ENCODE measurements at places on chromosomes 4 and X.

GRCh38 chr4:7897811-7898210 is 41.9 kb downstream of the AFAP1 start:
- DNase-seq: no peak

DNA sequence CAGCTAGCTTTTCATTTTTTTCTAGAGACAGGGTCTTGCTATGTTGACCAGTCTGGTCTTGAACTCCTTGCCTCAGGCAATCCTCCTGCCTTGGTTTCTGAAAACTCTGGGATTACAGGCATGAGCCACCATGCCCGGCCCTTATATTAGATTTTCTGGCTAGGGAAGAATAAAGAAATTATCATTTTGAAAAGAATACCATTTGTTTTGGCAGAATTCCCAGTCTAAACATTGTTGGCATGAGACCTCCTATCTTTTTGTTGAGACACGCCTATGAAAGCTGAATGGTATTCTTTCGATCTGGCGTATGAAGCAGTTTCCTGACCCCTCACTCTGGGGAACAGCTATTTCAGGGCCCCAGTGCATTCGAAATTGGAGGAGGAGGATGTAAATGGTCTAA is 107.0 kb downstream of the REPS2 start:
- no peak for DNase-seq

DNA sequence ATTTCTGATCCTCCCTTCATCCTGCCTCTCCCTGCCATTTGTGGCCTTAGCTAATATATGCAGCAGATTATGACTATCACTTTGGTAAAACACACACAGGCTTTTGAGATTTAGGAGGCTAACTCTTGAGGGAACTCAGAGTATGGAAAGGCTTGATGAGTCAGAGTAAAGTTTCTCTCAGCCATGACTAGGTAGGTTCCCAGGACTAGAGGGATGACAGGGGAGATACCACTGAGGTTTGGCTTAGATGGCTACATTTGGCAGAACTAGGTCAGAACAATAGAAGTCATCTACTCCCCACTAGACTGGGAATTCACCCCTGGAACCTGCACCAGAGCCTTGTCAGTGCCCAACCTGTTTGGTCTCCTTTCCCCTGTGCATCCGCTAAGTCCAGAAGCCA is 585.7 kb downstream of the TLL1 start:
- no peak for DNase-seq

GRCh38 chr4:152065545-152065944 is 304.7 kb upstream of the GATB start:
- no peak for DNase-seq

GRCh38 chrX:17596546-17597205 is 140.6 kb upstream of the SCML1 start:
- DNase-seq: peak; percentile 3

DNA sequence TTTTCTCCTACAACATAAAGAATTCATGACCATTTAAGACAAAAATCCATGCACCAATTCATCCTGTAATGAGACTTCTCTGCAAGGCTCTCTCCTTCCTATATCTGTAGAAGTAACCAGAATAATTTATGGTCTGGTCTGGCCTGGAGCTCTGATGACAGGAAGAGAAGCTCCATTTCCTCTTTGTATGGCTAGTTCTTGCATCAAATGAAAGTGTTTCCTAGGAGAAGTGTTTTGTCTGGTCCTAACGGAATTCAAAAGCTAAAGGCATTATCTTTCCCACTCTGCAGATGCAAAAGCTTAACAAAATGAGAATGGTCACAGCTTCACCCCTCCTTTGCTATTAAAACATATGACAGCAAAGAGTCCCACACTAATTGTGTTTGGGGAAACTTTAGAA is 55.1 kb downstream of the SPATA18 start:
- no peak for DNase-seq

GRCh38 chr4:76091052-76091451 is 16.5 kb downstream of the ART3 start:
- DNase-seq: no peak

DNA sequence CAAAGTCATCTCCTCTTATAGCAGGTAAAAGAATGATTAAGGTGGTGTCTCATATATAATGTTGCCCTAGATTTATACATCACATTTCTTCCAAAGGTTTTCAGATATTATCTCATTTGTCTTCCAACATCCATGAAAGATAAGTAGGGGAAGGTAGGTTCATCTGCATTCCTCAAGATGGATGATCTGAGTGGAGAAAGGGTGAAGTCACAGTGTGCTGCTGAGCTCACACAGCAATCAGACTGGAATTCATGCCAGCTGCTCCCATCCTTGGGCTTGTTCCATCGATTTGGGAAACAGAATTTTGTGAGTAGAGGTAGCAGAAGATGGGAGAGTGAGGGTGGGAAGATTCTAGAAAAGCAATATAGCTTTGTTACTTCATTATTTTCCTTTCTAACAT is 482.4 kb downstream of the INPP4B start:
- no peak for DNase-seq

DNA sequence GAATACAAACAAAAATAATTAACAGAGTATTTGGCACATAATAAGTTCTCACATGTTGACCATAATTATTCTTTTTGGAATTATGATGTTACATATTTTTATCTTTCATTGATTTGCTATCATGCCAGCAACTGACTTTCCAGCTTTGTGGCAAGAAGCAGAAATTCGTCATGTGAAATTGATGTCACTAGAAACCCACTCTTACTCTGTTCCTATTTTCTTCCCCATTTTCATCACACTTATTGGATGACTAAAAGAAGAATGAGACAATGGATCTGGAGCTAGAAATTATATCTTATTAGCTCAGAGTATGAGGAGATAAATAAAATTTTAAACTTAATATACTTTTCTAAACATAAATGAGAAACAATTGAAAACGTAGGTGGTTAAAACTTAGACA is 31.9 kb downstream of the EGF start:
- DNase-seq: no peak

DNA sequence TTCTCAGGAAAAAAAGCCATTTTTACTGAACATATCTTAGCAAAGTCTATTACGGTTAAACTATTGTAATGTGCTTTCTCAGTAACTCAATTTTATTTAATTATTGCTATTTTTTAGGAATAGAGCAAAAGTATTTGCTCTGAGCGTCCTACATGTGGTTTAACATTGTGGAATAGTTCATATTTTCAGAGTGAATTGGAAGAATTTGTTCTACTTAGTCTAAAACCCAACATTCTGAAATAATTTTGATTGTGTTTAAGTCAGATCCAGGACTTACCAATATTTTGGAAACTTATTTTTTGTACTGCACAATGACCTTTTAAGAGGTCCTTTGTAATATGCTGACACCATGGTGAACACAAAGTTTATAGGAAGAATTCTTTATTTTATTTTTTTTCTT is 27.2 kb downstream of the CXCL1 start:
- no peak for DNase-seq

- no peak for DNase-seq
Observed at GRCh38 chr4:88524171-88524570, 595 bp upstream of the PYURF start.

- DNase-seq: no peak
Observed at GRCh38 chr4:6236816-6237390, 32.7 kb upstream of the WFS1 start.

- no peak for DNase-seq
Observed at GRCh38 chr4:95515589-95515988, 33.2 kb downstream of the UNC5C start.

- DNase-seq: no peak
Observed at GRCh38 chr4:148405161-148405893, 36.9 kb downstream of the NR3C2 start.

- no peak for DNase-seq
Observed at GRCh38 chr4:106329041-106329618, 12.8 kb downstream of the AIMP1 start.

DNA sequence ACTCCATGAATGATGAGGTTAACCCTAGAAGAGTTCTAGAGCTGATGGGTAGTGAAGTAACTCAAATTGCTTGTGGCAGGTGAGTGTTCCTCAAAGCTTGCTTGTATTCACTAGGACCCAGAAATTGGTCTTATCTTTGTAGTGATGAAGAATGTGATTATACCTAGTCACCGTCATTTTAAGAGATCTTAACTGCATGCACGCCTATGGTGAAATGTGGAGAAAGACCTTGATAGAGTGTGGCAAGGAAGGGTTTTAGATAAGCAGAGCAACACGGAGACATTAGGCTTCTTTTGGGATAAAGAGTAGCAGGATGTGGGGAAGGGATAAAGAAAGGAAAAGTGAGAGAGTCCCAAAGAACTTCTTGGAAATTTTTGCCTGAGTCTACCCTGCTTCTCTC is 42.4 kb downstream of the NAP1L5 start:
- no peak for DNase-seq

- DNase-seq: no peak
Observed at GRCh38 chrX:81082649-81083048, 119.1 kb downstream of the HMGN5 start.

DNA sequence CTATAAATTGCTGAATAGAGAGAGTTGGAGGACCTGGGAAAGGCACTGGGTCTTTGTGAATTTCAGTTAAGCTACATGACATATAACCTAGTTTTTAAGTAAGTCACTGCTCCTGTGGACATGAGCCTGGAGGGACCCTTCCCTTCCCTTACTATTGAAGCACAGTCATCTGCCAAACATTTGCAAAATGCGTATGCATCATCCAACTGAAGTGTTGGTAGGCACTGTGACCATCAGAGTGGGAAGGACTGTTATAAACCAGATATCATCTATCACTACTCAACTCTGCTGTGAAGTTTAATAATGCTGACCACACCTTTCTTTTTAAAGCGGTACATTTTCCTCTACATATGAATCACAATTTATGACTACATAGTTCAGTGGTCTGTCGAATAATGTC is 5.2 kb downstream of the GABRA3 start:
- DNase-seq: peak; percentile 1

DNA sequence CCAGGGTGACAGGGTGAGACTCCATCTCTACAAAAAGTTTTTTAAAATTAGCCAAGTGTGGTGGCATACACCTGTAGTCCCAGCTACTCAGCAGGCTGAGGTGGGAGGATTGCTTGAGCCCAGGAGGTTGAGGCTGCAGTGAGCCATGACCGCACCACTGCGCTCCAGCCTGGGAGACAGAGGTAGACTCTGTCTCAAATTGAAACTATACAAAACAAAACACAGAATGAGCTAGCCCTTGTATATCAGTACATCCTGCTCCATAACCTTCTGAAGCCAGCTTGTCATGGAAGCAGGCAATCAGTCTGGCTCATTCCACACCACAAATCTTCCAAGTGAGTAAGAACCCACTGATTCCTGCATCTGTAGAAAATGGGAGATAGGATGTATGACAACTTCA is 49.0 kb downstream of the CD99L2 start:
- no peak for DNase-seq

GRCh38 chrX:40313269-40313668 is 215.5 kb upstream of the BCOR start:
- no peak for DNase-seq

DNA sequence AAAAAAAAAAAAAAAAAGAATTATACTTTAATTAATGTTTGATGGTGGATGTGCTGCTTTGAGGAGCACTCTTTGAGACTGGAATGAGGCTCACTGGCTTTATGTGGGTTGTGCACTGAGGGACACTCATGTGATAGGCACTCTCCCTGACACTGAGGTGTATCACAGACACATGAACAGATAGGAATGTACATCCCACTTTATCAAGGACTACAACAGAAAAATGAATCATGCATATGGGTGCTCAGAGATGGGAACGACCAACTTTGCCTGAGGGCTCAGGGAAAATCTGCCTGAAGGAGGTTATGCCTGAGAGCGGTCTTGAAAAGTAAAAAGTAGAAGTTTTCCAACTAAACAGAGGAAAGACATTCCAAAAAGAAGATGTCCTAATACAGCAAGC is 97.7 kb upstream of the RBPJ start:
- peak; percentile 80 for DNase-seq

DNA sequence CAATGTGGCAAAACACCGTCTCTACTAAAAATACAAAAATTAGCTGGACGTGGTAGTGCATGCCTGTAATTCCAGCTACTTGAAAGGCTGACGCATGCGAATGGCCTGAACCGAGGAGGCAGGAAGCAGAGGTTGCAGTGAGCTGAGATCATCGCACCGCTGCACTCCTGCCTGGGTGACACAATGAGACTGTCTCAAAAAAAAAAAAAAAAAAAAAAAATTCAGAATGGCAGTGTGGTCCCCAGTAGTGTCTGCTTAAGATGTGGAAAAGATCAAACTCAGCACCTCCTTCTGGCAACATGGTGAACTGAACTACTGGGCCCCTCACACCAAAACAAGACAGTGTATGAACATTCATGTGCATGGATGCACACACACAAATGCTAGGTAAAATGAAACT is 32.2 kb downstream of the SMS start:
- no peak for DNase-seq

GRCh38 chr4:98516441-98517217 is 141.8 kb downstream of the TSPAN5 start:
- no peak for DNase-seq

GRCh38 chr4:75777589-75777988 is 53.2 kb downstream of the USO1 start:
- no peak for DNase-seq

GRCh38 chr4:116942315-116942714 is 143.1 kb downstream of the TRAM1L1 start:
- no peak for DNase-seq

GRCh38 chrX:63747331-63747730 is 37.7 kb downstream of the ARHGEF9 start:
- DNase-seq: no peak

- no peak for DNase-seq
Observed at GRCh38 chrX:84221181-84221580, 33.2 kb upstream of the RPS6KA6 start.

DNA sequence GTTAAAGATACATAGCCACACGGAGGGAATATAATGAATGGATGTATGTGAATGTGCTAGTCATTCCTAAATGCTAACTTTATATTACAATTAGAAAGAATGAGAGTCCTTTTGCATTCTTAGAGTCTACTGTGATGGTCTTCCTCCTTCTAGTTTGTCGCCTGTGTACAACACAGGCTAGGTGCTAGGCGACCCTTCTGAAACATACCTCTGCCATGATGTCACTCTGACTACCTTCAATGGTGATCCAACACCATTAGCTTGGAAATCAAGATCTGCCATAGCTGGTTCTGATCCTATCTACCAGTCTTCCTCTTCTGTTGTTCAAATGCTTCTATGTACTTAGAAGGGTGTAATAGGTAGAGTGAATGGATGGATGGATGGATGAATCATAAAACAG is 151.2 kb downstream of the MGST2 start:
- no peak for DNase-seq

Measured in T1000 (cell line).